ENCODE measurements at places on chromosomes 3 and 15.
A peak's percentile ranks its signal among the peaks of the same experiment; 100 is the strongest.

GRCh38 chr15:52805351-52806283 is 15.5 kb upstream of the ONECUT1 start:
- DNase-seq, result no peak

- DNase-seq, result no peak
Observed at GRCh38 chr3:61157414-61157813, 93.8 kb downstream of the FHIT start.

DNA sequence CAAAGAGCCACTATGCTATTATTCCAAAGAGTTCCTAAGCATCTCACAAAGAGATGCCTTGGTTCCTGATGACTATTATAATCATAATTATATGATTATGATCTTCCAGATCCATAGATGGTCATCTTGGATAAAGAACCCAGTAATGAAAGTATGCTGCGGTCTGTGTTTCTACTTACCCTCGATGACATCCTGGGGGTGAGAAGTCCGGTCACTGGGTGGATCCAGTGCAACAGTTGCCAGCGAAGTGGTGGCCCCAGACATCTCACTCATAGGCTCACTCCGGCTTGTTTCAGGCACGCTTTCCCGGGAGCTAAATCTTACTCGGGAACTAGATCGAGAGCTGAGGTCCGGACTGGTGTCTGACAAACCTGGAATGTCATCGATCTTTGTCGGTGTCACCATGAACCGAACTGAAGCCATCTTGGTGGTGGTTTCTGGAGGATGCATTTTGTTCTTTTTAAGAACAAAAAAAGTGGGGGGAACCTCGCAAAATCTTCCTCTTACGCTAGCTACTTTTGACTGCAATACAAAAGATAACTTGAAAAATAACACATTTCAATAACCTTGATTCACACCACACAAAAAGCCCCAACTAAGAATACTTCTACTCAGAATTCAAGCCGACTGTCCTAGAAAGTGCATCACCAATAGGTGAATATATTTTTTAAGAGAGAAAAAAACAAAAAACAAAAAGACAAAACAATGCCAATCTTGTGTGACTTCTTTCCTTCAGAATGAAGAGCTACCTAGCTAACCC is 1.2 kb downstream of the SLC12A6 start:
- DNase-seq, result peak; percentile 81

GRCh38 chr3:104588442-104588841 is 778.3 kb upstream of the ALCAM start:
- DNase-seq, result no peak

DNA sequence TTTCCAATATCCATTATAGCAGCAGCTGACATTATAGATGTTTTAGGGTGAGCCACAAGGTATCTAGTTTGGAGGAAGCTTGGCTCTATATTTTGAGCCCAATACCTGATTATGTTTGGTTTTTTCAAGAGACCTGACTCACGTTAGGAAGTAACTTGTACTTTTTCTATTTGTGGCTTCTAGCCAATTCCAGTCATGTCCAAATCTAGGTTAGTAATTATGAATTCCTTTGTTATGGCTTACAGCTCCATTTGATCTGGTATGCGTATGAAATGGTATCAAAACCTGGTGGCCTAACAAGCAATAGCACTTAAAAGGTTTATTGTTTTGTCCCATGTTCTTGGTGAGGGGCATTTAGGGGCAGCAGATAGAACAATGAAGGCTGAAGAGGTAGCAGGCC is 115.9 kb downstream of the TOP2B start:
- no peak for DNase-seq

DNA sequence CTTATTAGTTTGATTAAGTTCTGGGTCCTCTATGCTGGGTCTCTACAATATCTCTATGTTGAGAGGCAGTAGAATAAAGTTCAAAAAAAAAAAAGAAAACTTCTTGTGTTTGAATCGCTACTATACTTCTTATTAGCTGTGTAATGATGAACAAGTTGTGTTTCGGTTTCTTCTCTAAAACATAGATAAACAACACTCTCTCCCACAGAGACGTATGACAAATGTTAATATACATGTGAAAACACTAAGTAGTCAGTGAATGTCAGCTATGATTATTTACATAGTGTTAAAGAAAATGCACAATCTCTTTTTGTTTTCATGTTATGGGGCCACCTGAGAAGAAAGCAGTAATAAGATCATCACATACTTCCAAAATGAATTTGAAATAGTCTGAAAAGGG is 45.3 kb downstream of the ACAP2 start:
- DNase-seq, result no peak

Measured in OCI-M1 (cell line).